ENCODE measurements at places on chromosomes 7 and 10.

GRCh38 chr7:92758796-92759431, 77.5 kb downstream of the CDK6 start:
- DNase-seq, result no peak

DNA sequence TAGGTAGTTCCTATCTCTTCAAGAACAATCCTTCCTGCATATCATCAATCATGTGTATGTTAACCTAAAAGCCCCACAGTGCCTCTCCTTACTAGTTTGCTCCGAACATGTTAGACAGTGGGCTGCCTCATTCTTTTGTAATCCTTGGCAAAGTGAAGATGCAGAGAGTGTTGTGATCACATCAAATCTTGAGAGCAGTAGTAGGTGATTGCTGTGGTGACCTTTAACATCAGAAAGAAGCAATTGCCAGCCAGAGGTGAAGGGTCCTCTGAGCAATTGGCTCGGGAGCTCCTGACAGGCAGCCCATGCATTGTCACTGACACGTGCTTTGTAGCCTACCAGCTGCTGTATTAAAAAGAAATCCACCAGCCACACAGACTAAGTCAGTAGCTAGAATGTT, 19.6 kb upstream of the GSTK1 start:
- DNase-seq, result no peak

DNA sequence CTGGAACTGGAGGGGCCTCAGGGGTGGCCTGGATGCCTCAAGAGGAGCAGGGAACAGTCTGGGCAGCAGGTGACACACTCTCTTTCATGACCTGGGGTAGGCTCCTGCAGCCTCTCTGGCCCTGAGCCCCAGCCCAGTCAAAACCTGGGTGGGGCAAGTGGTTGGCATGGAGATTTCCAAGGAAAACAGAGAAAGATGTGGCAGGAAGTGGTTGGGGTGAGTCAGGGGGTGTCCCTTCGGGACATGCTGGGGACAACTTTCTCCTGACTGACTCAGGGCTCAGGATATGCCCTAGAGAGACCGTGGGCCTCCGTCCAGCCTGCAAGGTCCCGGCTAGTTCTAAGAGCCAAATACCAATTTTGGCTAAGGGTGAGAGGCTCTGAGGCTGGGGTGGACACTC, 2.9 kb downstream of the AQP1 start:
- no peak for DNase-seq

DNA sequence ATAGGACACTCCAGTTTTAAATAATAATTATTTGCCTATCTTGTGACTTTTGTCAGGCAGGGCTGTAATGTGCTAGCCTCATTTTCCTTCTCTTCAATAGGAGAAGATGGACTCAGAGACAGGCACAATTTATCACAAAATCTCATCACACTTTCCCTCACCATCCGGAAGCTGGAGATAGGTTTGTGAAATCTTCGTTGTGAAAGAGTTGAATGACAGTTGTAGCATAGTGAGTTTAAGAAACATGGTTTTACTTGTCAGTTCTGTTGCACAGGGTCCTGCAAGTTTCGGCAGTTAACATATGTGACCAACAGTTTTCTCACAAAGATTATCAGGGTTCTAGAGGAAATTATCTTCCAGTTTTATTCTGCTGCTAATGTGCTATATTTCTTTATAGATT, 37.7 kb upstream of the MAP3K8 start:
- no peak for DNase-seq
